ENCODE measurements at places on chromosomes 5 and 9.

DNA sequence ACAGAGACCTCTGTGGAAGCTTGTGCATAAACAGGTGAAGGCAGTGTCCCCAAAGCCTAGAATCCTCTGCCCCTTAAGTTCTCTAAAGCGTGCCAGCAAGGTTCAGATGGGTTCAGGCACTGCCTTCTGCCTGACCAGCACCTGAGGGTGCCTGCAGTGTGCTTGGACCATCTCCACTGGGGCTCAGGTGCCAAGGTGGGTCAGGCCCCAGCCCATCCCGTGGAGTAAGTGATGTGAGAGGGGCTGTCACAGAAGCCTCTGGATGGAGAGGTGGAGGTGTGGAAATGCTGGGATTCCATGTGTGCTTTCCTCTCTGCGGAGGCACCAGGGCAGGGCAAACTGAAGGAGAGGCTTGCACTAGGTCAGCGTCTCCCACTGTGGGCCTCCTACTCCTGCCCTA, 118.5 kb downstream of the DAB2IP start:
- DNase-seq, result no peak

- DNase-seq, result no peak
These were observed 111.1 kb downstream of the WDR70 start for GRCh38 chr5:37490120-37490810.

DNA sequence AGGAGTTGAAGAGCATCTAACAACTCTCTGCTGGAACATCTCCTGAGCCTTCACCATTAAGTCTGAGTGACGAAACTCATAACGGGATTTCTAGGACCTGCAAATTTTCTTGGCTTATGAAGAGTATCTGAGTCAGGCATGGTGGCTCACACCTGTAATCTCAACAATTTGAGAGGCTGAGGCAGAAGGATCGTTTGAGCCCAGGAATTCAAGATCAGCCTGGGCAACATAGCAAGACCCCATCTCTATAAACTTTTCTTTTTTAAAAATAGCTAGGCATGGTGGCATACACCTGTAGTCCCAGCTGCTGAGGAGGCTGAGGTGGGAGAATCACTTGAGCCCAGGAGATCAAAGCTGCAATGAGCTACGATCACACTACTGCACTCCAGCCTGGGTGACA, 48.8 kb downstream of the EPB41L4B start:
- DNase-seq, result no peak

- DNase-seq, result no peak
These were observed 30.2 kb downstream of the FOXI1 start for GRCh38 chr5:170135796-170136490.

DNA sequence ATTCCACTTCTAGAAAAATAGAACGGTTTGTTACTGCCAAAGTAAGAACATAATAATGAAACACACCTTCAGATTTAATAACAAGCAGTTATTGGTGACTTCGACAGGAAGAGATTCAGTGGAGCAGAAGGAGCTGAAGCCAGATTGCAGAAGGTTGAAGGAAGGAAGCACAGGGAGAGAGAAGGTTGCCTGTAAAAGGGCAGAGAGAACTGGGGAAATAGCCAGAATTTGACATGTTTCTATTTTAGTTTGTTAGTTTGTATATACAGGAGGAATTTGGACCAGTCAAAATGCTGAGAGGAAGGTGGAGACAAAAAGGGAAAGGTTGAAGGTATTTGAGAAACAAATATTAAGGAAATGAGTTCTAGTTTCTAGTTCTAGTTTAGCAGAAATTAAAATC, 269.2 kb upstream of the ELAVL2 start:
- DNase-seq, result no peak

DNA sequence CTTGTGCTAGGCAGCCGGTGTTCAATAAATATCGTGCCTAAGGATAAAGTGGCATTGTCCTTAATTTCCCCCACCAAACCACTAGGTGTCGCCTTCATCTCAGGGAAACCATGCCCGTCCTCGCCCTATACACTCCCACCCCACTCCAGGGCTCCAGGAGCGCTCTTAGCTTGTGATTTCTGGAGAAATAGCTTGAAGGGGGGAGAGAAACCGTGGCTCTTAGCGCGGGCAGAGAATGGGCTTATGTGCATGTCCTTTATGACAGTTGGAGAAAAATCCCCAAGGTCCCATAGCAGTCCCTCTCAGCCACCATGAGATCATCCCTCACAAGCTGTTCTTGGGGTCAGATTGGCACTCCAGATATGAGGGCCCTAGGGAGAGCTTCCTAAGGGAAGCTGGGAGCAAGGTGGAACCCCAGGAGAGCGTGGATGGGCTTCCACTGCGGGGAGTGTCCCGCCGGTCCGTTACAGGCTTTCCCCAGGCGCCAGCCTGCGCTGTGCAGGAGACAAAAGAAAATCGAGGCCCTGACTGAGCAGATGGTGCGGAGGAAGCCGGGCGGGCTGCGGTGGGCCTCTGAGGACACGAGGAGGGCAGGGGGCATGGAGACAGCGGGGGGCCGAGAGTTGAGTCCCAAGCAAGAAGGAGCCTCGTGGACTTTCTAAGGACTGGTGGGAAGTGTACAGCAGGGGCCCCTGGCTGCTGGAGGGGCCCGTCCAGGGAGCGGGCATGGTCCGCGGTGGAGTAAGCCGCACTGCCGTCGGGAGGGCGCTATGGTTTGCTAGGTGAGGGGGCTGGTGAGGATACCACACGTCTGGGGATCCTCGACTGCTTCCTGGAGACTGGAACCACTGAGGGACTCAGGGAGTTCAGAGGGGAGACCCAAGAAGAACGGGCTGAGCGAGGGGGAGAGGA, 750 bp upstream of the NPR2 start:
- DNase-seq, result peak; percentile 65

GRCh38 chr5:159833088-159833487, 83.2 kb upstream of the ADRA1B start:
- no peak for DNase-seq

GRCh38 chr5:174383210-174384167, 338.0 kb downstream of the NSG2 start:
- DNase-seq, result no peak

DNA sequence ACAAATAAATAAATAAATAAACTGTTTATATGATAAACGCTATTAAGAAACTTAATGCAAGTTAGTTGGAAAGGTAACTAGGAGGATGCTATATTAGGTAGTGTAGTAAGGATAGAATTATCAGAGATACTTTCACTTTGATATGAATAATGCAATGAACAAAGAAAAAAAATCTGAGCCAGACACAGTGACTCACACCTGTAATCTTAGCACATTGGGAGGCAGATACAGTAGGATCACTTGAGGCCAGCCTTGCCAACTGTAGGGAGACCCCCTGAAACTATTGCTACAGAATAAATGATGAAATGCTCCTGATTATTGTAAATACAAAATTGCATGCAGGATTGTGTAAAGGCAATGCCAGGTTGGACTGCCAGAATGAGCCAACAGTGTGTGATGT, 109.2 kb downstream of the ANXA2R start:
- DNase-seq, result no peak

- no peak for DNase-seq
These were observed 21.1 kb downstream of the CORO2A start for GRCh38 chr9:98171176-98171925.

DNA sequence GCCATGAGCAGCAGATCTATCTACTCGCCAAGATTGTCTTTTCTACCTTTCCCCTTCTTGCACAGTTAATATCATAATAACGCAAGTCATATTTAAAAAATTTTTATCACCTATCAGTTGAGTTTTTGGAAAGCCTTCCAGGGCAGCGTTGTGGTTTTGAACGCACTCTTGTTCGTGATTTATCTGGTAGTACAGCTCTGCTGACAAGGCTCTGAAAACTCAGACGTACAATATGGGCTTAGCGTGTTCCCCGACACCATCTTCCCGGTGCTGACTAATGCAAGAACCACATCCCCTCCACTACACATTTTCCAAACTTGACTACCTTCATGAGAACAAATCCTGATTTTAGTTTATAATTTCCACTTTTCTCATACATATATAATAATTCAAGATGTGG, 1.6 kb upstream of the NFIL3 start:
- DNase-seq, result no peak

GRCh38 chr9:127629468-127630081, 17.5 kb downstream of the STXBP1 start:
- no peak for DNase-seq

- DNase-seq, result peak; percentile 30
These were observed 1425.4 kb downstream of the FOXD4L5 start for GRCh38 chr9:63859475-63860215.

GRCh38 chr9:87883274-87883673, 597 bp downstream of the SPATA31E1 start:
- DNase-seq, result no peak

- no peak for DNase-seq
These were observed 191.4 kb upstream of the DAB2 start for GRCh38 chr5:39616131-39616530.

DNA sequence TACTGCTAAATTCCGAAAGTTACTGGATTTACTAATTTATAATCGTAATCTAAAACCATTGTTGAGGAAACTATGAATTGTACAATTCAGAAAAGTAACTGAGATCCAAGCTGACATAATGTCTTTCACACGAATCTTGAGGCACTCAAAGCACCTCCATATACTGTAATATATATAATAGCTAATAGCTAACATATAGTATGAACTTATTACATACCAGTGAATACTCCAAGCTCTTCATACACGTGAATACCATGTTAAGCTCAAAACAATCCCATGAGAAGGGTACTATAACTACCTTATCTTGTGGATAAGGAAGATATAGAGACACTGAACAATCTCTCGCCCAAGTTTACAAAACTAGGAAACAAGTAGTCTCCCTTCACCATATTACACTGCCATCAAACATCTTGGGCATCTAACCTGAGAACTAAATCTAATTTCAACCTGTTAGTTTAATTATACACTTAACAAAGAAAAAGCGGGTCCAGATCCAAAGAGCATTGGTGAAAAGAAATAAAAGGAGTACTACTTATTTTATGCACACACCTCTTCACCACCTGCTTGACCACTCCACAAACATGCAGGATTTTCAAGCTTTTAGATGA, 1.0 kb downstream of the NUDCD2 start:
- DNase-seq, result no peak

- peak; percentile 82 for DNase-seq
These were observed 6.3 kb upstream of the MXD3 start for GRCh38 chr5:177317959-177318377.

DNA sequence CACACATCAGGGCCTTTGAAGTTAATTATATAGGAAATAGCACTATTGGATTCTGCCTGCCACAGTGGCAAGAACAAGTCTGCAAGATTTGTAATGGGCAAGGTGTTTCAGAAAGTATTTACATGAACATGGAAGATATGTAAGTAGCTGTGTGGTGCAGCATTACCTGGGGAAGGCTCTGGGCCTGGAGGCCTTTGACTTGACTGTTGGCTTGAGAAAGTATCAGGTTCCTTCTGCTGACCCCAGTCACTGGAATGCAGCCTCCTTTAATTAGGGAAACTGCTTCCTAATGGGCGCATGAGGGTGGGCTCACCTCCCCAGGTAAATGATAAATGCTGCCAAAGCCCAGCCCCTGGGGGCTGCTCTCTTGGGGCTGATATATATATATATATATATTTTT, 102.7 kb downstream of the GALNT10 start:
- DNase-seq, result no peak

GRCh38 chr9:132005899-132006298, 73.8 kb downstream of the MED27 start:
- no peak for DNase-seq

- no peak for DNase-seq
These were observed 65.2 kb downstream of the USP20 start for GRCh38 chr9:129900263-129901027.

- peak; percentile 48 for DNase-seq
These were observed 105.9 kb downstream of the DPYSL3 start for GRCh38 chr5:147403651-147404640.

DNA sequence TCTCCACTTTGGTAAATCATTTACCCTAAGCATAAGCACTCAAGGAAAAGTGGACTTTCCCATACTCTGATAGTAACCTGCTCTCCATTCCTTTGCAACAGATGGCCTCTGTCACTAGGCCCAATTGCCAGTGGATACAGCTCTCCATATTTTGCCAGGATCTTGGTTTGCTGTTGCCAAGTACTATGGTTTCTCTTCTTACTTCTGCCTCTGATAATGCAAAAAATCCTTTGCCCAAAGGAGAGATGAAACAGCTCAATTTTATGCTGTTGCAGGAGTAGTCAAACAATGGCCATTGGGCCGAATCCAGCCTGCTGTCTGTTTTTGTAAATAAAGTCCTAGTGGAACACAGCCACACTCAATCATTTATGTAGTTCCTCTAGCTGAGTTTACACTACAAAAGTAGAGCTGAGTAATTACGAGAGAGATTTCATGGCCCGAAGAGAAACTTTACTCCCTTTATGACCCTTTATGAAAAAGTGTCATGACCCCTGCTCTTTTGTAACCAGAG, 92.5 kb downstream of the HTR4 start:
- DNase-seq, result no peak

DNA sequence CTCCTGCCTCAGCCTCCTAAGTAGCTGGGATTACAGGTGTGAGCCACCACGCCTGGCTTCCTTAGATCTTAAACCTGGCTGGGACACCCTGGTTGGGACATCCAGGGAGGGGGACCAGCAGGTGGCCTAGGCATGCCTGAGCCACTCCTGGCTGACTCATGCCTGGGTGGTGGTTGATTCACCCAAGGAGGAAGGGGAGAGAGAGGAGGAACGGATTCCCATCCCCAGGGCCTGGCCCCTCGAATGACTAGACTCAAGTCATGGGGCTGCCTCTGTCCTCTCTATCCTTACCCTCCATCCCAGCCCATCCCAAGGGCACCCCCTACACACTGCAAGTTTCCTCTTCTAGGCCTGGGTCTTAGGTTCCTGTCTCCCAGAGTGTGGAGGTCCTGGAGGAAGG, 12.7 kb downstream of the EEIG1 start:
- DNase-seq, result peak; percentile 82

DNA sequence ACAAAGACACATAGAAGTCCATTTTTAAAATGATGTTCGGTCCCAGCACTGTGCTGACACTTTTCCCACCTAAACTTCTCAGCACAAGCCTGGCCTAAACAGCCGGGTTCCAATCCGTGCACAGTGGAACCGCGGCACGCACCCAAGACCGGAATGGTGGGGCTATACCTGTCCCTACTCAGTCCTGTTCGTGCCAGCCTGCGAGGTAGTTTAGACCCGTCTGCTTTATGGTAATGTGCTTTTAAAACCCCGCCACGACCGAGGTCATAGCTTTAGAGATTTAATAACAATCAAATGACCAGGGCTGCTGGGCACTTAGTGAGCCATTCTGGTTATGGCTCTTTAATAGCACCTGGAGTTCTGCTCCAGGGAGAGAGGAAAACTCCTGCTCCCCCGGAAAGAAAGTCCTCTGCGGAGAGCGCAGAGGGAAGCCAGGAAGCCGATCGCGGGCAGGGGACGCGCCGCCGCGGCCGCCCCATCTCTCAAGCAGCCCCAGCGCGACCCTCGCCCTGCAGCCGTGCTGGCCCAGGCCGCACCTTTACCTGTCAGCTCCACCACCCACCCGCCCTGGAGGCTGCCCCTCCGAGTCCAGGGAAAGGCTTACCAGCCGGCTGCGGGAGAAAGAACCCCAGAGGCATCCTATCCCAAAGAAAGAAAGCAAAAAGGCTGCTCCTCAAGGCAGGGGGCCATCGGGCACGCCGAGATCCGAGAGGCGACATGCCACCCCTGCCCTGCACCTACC, 511 bp downstream of the ARL15 start:
- peak; percentile 40 for DNase-seq

- no peak for DNase-seq
These were observed 837.7 kb upstream of the ZNF608 start for GRCh38 chr5:125584140-125584520.
